ENCODE measurements at places on chromosomes 3 and 15.

- no peak for DNase-seq
Measured at GRCh38 chr3:73475717-73476116, 149.0 kb downstream of the PDZRN3 start.

DNA sequence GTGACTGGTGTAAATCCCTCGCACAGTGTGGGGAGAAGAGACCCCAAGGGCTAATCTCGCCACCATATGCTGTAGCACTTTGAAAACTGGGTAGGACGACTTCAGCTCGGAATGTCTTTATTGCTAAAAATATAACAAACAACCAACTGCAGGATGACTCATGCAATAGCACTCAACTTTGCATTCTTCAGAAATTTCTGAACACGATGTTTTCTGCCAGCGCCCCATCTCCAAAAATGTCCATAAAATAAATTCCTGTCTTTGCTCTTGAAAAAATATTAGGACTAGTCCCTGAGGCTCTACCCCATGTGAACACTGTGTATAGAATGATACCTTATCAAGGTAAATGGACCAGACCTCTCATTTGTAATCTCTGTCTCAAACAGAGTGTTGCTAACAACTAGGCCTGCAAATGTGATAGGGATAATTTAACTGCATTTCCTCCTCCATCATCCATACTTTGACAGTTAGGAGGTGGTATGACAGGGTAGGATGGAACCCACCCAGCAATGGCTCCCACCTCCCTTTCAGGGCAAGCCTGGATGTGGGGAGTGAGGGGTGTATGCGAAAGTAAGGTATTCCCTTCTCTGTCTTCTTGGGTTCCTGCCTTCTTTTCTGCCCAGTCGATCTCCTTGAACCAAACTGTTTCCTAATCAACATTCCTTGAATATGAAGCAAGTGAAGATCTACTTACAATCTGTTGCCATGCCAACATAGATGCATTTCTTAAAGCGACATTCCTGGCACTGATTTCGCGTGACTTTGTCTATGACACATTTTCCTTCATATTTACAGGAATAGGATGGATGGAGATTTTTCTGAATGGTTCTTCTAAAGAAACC lies 201.1 kb downstream of the NR1D2 start:
- DNase-seq = no peak

DNA sequence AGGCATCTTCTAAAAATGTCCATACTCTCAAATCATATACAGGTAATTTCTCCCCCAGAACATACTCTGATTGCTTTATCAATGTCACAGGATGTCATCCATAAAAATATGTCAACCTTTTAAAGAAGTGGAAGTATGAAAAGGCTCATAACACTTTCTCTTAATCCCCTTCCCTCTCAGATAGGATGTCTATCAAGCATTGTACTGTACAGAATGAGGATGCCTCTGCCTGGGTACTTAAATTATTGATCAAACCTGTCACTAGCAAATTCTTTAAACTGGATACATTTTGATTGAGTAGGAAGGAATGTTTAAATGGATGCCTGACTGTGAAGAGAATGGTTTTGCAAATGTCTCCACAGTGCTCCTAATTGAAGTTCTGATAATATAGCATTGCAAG lies 168.7 kb downstream of the EPHA3 start:
- DNase-seq = no peak

DNA sequence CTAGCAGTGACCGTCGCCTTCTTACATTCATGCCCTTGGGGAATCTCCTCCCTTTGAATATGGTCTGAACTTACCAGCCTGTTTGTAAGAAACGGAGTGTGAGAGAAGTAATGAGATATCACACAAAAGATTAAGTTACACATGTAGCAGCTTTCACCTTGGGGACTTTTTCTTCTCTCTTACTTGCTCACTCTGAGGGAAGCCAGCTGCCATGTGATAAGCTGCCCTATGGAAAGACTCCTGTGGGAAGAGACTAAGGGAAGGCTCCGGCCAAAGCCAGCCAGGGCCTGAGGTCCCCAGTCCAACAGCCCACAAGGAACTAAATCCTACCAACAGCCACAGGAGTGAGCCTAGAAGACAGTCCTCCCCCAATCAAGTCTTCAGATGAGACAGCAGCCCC lies 190.4 kb upstream of the TSC22D2 start:
- DNase-seq = no peak

- DNase-seq = no peak
Measured at GRCh38 chr3:176872771-176873209, 324.5 kb downstream of the TBL1XR1 start.

GRCh38 chr15:41958002-41958420 lies 14.3 kb downstream of the EHD4 start:
- no peak for DNase-seq

- no peak for DNase-seq
Measured at GRCh38 chr15:31446546-31446945, 119.9 kb downstream of the KLF13 start.

DNA sequence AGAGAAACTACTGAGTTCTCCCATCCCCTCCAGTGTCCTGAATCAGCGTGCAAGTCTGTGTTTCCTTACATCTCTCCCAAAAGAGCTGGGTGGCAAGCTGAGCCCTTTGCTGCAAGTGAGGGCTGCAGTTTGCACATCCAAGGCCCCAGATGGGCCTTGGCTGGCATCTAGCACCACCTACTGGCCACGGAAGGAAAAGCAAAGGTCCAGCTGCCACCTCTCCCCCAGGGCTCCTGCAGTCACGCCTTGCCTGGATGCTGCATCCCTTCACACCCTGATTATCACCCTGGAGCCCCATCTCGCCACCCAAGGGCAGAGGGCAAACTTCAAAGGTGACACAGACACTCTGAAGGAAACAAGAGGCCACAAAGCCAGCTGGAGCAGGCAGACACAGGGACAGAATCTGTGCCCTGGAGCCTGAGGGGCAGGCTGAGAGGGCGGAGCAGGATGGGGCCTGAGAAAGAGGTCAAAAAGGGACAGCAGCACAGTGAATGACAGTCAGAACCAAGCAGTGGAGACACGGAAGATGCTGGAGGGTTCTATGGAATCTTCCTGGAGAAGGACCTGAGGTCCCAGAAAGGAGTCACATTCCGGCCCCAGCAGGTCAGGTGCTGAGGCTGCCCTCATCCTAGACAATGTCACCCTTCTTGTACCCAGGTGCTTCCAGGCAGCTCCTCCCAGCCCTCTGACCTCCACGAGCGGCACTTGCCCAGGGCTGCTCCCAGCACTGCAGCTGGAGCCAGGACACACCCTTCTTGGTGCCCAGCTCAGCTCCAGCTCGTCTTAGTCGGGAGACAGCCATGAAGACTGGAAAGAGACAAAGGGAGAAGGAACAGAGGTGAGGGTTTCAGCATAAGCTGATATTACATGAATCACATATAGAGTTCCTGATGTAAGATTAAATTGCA lies 18.3 kb upstream of the NTRK3 start:
- DNase-seq = no peak

DNA sequence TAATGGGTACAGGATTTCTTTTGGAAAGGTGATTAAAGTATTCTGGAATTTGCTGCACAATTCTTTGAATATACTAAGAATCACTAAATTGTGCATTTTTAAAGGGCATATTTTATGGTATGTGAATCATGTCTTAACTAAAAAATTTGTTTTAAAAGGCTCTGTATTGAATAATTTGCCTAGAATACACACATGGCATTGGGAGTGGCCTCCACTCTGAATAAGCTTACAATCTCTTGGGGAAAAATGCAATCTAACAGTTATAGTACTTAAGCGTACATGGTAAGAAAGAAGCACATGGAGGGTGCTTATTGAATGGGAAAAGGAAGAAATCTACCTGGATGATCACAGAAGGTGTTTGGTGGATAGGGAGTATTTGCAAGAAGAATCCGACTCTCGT lies 385.1 kb downstream of the LPP start:
- no peak for DNase-seq

DNA sequence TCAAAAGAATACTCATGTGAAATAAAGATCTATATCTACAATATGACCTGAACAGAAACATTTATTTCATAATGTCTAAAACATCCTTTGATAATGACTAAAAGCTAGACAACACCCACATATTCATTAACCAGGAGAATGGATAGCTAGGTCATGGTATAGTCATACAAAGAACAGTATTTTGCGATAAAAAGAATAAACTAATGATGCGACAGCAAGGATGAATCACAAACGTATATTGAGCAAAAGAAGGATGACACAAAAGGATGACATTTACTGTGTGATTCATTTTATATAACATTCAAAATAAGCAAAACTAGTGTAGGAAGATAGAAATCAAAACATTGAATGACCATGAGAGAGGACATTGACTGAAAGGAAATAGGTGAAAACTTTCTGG lies 1233.1 kb downstream of the OTOL1 start:
- no peak for DNase-seq

- DNase-seq = no peak
Measured at GRCh38 chr3:123096731-123097130, 29.9 kb downstream of the PDIA5 start.

DNA sequence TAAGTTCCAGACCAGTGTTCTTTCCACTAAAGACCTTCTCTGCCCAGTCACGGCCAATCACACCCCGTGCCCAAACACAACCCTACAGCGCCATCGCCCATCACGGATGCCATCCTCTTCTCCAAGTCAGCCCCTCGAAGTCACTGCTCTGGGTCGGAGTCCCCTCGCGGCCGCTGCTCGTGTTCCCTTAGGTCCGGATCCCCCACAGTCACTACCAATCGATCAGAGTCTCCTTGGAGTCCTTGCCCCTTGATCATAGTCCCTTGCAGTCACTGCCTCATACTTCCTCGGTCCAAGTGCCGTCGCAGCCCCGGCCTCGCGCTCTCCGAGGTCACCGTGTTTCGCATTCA lies 461 bp downstream of the PCYT1A start:
- no peak for DNase-seq

GRCh38 chr15:37015035-37015434 lies 85.3 kb downstream of the MEIS2 start:
- DNase-seq = no peak

- DNase-seq = no peak
Measured at GRCh38 chr15:62483814-62484213, 318.7 kb upstream of the C2CD4B start.

DNA sequence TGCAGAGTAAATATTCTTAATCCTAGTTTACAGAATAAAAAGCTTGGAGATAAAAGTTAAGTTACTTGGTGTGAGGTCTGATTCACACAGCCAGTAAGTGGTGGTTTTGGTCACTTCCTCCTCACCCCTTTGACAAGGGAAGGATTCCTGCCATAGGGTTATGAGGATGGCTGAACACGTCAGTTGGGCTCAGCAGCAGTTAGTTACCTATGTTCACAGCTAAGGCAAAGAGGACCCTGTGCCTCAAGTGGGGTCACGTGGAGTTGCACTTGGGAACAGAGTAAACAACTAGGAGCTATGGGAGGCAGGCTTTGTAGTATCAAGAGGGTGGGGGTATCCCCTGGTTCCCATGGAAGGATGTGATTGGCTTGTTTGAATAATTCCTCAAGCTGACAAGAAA lies 232.2 kb downstream of the UBE2E2 start:
- DNase-seq = no peak

- DNase-seq = peak; percentile 4
Measured at GRCh38 chr3:62144482-62144881, 228.9 kb downstream of the FEZF2 start.

DNA sequence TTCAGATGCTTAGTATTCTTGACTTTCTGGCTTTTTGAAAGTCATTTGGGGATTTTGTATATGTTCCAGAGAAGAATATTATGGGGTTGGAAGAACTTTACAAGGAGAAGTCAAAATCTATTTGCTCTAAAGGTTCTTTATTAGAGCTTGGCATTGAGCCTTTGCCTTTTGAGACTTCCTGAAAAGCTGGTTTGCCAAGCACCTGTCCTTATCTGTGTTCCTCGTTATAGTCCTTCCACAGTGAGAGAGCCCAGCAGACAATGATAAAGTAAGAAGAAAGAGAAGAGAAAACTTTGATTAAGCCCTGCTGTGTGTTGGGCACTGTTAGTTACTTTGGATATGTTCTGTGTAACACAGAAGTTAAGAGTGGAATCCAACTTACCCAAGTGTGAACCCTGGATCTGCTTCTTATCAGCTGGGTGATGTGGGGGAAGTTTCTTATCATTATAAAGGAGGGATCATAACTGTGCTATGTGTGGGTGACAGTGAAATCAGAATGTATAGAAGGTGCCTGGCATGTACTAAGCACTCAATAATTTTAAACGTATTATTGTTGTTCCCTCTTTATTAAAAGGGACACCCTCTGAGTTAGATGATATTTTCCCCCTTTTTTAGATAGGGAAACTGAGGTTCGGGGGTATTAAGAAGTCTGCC lies 44.3 kb upstream of the POLR2M start:
- no peak for DNase-seq

DNA sequence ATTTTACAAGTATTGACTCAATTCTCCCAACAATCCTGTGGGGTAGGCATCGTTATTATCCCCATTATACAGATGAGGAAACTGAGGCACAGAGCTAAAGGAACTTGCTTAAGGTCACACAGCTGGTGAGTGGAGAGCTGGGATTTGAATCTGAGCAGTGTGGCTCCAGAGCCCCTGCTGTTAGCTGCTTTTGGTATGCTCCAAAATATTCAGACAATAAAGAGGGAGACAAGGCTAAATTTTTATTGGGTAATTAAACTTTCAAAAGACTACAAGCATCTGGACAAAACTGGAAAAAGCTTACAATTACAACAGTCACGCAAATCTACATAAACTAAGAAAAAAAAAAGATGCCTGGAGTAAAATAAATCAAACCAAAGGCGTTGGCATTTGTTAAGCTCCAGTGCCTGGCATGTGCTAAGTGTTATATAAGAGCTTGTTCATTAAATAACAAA lies 27.7 kb downstream of the CCDC13 start:
- DNase-seq = no peak

- DNase-seq = no peak
Measured at GRCh38 chr15:63818629-63819028, 15.1 kb downstream of the HERC1 start.

DNA sequence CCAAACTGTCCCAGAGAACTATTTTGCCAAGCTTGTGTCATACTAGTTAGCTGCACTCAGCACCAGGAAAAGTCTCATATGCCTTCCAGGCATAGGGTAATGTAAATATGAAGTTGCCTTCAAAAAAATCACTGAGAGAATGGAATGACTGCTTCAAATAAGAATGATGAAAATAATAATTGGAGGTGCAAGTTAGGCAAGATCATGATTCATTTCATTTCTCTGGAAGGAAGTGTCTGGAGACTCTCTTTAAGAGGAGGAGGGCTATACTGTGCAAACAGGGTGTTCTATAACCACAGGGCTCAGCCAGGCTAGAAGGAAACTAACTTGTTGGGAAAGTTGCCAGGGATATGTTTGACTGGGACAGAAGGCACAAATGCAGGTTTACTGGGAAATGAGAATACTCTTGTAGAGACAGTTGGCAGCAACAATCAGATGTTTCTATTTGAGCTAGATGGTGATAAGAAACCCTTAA lies 4.3 kb downstream of the SIDT1 start:
- no peak for DNase-seq

GRCh38 chr3:166243511-166243910 lies 406.3 kb upstream of the BCHE start:
- no peak for DNase-seq

- DNase-seq = no peak
Measured at GRCh38 chr3:58664611-58665010, 2.0 kb downstream of the FAM3D start.

All from GF-D8 (cell line).